Muscle of leg (tissue), 16 donors: ENCODE measurements at places on chromosomes 7 and 10.
A peak's percentile ranks its signal among the peaks of the same experiment; 100 is the strongest.

DNA sequence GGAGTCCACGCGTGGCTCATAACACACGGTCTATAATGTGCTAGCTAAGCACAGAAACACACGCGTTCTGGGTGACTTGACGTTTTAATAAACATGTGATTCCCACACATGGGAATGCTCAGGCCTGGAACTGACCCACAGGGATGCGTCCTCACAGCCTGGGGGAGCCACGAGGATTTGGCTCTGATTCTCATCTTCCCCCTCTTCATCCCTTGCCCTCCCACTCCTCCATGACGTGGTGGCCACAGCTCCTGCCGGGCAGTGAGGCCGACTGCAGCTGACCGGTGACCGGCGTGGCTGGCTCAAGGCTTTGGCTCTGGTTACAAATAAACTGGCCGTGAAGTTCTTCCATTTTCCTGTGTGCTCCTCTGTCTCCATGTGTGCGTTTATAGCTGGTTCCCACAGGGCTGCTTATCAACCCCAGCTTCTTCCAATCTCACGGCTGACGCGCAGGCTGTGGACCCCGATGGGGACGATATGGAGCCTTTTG lies 40.9 kb upstream of the KLF6 start:
- peak; percentile 59 for DNase-seq

GRCh38 chr7:135388616-135389015 lies 121.3 kb downstream of the CNOT4 start:
- DNase-seq = no peak

DNA sequence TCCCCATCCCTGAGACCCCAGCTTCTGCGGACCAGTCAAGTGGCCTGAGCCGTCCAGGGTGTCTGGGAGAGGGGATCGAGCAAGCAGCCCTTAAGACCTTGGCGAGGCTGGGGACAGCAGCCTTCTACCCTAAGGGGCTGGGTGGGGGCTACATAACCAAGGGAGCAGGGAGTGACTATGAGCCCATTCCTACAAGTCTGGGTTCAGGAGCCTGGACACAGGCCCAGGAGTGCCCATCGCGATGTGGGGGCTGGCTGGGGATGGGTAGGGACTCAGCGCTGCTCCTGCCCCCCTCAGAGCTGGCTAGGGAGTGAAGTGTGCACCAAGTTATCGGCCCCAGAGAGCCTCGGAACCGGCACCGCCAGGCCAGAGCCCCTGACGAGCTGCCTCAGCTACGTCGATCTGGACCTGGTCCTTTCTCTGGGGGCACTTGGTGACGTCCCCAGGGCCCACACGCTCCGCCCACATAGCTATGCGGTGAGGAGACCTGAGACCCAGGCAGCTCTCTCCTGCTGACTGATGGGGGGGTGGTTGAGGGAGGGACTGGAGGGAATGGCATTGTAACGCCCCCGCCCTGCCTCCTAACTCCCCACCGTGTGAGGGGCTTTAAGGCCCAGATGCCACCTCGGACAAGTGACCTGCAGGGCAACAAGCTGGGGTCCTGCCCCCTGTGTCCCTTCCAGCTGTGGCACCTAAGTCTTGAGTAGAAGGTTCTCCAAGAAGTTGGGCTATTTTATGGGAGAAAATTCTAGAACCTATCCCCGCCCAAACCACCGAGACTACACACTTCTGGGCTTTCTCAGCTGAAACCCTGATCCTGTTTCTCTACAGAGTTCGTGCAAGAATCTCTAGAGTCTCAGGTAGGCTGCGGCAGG lies 2.5 kb downstream of the SAP25 start:
- DNase-seq = no peak

DNA sequence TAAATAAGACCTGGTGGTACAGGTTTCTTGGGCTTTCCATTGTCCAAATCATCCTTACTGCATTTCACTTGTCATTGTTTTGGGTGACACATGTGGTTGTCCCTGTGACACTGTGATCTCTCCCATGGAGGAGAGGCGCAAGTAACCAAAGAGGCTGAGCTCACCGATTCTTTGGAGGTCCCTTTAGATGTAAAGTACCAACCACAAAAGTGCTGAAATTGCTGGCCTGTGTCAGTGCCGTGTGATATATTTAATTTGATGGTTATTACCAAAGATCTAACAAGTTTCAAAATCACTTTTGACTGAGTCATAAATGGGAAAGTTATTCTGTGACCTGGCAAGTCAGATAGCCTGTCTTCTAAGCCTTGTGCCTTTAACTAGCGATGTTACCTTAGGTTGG lies 19.4 kb downstream of the MCM10 start:
- no peak for DNase-seq

DNA sequence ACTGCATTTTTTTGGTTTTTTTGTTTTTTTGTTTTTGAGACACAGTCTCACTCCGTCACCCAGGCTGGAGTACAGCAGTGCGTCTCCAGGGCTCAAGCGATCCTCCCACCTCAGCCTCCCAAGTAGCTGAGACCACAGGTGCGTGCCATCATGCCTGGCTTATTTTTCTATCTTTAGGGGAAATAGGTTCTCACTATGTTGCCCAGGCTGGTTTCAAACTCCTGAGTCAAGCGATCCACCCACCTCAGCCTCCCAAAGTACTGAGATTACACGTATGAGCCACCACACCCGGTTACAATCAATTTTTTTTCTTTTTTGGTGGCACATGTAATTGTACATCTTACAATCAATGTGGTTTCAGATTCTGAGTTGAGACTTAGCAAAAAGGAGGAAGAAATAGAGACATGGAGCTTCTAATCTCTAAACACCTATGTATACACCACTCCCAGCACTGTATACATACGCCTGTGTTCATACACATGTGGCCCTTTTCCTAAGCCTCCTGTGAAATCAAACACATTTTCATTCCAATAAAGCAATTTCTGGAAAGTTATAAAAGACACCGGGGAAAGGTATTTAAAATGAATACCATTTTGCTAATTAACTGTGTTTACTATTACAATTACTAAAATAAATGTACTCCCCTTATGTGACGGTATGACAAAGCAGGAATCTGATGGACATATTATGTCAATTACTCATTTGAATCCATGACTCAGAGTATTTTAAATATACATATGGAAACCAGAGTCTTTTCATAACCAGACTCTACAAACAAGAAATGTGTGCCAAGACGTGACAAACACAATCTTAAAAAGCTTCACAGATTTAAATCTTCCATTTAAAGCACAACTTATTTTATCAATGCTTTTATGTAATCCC lies 40.9 kb downstream of the SMURF1 start:
- no peak for DNase-seq

DNA sequence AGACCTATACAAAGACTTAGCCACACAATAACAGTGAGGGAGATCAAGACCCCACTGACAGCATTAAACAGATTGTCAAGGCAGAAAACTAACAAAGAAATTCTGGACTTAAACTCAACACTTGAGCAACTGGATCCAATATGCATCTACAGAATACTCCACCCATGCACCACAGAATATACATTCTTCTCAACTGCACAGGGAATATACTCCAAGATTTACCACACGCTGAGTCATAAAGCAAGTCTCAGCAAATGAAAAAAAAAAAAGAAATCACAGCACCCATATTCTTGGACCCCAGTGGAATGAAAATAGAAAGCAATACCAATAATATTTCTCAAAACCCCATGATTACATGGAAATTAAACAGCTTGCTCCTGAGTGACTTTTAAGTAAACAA lies 680.2 kb downstream of the PCDH15 start:
- no peak for DNase-seq

DNA sequence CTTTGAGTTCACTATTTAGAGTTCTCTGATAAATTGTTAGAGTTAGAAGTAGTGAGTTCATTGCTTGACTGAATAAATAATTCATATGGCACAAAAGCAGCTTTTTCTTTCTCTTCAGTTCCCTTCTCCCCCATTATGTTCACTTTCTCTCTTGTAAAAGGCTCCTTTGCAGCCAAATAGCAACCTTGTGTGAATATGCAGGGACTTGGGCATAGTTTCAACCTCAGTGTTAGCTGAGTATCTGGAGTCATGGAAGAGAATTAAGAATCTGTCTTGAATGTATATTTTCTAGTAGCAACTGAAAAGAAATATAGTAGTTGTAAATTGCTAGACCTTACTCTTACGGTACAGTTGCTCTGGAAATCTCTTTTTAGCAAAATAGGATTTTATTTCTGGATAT lies 31.9 kb downstream of the ZEB1 start:
- DNase-seq = peak; percentile 58

DNA sequence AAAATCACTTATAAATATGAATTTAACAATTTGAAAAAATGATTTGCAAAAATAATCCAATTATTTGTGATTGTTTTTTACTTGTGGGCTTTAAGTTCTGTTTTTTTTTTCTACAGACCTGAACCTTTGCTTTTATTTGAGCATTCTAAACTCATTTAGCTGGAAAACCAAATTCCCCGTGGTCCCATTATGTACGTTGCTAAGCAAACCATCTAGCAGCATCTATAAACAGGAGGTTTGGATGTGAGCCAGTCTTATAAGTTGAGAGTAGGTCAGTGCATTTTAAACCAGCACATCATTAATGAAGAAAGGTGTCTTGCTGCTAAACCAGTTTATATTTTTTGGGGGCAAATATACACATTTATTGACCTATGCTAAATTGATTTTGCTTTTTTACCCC lies 77.3 kb downstream of the LRRN3 start:
- DNase-seq = peak; percentile 98

- DNase-seq = no peak
Measured at GRCh38 chr7:139958599-139959284, 104.0 kb downstream of the PARP12 start.

- no peak for DNase-seq
Measured at GRCh38 chr10:124921261-124921660, 20.7 kb upstream of the ZRANB1 start.

DNA sequence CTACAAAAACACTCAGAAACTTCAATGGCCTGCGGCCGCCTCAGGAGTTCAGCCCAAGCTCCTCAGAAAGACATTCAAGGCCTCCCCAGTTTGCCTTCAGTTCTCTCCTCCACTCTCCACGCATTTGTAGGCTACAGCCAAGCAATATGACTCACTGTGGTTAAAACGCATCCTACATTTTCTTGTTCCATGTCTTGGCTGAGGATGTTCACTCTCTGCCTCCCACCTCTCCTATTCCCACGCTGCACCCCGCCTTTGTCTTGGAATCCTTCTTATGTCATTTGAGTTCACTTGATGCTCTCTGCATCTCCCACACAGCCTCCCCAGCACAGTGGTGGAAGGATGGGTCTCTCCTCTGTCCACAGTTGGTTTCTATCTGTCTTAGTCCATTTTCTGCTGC lies 184.8 kb downstream of the NPSR1 start:
- DNase-seq = no peak

DNA sequence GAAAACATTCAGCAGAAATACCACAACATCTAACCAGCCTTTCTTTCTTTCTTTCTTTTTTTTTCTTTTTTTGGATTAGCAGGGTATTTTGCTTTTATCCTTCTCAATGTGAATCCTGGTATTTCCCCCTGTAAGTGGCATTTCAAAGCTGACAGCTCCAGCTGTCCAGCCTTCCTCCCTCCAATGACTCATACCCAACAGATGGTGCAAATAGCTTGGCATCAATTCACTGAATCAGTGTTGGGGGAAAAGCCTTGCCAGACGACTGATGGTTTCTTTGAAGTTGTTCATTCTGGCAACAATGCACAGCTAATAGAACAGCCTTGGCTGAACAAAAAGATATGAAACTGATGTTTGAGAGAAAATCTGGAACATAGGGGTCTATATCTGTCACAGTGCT lies 316.8 kb upstream of the STEAP1 start:
- DNase-seq = peak; percentile 89

DNA sequence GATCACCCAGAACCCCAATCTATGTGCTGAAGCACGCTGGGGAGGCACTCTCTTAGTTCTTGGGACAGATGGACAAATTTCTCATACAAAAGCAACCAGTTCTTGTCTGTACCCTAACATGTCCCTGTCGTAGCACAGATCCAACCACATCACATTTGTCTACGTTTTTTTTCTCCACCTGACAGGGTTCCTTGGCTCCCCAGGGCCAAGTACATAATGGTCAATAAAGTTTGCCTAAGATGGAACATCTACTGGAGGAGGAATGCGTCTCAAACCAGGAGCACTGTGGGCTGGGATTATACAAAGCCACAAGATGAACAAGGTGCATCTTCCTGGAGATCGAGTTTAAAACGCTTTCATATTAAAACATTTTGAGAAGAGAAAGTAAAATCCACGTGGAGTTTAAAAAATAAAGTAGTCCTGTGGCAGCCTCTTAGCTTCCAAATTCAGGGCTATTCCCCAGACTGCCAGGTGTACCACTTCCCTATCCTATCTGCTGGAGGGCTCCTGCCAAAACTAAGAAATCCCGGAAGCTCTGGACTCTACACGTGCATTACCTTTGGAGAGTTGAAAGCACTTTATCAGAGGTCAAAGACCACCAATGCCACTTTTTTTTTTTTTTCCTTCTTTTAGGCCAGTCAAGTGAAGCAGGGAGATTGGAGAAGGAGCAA lies 1.4 kb downstream of the TMEM243 start:
- no peak for DNase-seq

DNA sequence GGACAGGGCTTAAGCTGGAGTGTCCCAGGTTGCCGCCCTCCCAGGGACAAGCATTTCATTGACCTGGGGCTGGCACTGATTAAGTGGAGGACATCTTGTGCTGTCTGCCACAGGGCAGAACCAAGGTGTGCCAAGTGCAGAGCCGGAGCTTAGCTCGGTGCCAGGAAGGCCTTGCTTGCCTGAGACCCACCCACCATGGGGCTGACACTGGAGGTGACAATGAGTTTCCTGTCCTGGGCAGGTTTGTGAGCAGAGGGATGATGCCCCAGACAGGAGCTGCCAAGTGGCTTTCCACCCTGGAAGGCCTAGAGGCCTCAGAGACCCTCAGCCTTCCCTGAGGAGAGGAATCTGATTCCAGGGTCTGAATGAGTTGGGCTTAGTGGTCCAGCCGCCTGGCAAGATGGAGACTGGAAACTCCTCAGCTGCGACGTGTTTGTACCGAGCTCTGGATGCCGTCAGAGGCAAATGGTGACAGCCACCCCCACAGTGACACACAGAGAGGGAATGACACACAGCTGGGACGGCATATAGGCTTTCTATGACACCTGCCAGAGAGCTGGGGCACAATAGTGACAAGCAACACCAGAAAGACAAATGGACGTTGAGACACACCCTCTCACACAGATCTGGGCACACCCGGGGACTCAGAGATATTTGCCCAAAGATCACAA lies 2.6 kb downstream of the ADCYAP1R1 start:
- peak; percentile 36 for DNase-seq

DNA sequence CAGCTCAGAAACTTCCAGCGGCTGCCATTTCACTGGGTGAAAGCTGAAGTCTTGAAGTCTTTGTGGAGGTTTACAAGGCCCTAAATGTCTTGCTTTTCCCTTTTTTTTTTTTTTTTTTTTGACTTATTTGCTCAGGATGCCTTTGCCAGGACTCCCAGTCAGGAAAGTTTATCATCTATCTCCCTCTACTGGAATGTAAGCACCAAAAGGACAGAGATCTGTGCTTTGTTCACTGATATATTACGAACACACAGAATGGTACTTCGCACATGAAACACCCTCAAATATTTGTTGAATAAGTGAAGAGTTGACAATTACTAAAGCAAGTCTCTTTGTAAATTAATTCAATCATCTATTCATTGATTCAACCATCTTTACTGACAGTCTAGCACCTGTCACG lies 23.2 kb downstream of the ABCB4 start:
- DNase-seq = no peak

GRCh38 chr10:76034353-76035205 lies 603.2 kb downstream of the LRMDA start:
- peak; percentile 27 for DNase-seq
